ENCODE measurements at places on chromosomes 13 and 19.

DNA sequence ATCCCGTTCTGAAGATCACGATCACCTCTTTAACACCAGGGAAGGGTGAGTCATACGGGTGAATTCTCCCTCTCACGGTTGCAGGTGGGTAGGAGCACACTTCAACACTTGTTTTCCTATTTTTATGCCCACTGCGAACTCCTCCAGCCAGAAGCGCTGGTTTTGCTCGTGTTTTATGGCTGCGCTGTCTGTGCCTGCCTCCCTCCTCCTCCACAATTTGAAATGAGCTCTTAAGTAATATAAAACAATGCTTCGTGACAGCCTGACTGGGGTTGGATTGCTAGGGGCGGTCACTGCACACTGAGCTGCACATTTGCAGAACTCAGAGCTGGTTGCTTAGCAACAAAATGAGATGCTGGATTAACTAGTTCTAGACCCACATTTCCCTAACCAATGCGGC, 12.9 kb downstream of the CCDC70 start:
- DNase-seq = no peak

- no peak for DNase-seq
These were observed 214.5 kb downstream of the TEX29 start for GRCh38 chr13:111534751-111535522.

- DNase-seq = no peak
These were observed at the start of gene SLITRK6 for GRCh38 chr13:85799097-85799582. Gene SLITRK6 (minus strand): TSS chr13:85799419. CDS start chr13:85796508, 2,911 bp downstream.

GRCh38 chr13:100493418-100493817, 95.2 kb downstream of the GGACT start:
- DNase-seq = no peak

GRCh38 chr19:917323-918151, at the start of gene KISS1R:
Gene KISS1R (plus strand): TSS chr19:917333. CDS start chr19:917503, 170 bp downstream.
- no peak for DNase-seq

DNA sequence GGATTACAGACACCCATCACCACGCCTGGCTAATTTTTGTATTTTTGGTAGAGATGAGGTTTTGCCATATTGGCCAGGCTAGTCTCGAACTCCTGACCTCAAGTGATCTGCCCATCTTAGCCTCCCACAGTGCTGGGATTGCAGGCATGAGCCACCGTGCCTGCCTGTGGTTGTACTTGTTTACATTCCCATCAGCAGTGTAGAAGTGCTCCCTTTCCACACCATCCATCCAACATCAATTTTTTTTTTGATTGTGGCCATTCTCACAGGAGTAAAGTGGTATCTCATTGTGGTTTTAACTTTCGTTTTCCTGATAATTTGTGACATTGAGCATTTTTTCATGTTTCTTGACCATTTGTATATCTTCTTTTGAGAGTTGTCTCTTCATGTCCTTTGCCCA, 1019.4 kb upstream of the SLC10A2 start:
- DNase-seq = no peak

DNA sequence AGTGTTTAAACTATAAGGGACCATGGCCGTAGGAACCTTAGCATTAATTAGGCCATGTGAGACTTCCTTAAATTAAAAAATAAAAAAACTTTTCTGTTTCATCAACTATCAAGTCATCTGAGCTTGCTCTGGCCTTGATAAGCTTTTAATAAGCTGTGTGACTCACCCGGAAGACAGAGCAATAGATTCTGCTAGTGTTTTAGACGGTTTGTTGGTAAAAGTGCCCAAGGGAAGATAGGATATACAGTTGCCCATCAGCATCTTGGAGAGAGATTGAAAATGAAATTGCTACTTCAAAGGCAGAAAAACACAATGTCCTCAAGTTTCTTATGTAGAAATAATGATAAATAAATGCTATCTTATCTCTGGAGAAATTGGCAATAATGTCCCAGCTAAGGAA, 31.2 kb upstream of the RCBTB2 start:
- no peak for DNase-seq

- no peak for DNase-seq
These were observed 2.4 kb downstream of the HPN start for GRCh38 chr19:35043906-35044305.

DNA sequence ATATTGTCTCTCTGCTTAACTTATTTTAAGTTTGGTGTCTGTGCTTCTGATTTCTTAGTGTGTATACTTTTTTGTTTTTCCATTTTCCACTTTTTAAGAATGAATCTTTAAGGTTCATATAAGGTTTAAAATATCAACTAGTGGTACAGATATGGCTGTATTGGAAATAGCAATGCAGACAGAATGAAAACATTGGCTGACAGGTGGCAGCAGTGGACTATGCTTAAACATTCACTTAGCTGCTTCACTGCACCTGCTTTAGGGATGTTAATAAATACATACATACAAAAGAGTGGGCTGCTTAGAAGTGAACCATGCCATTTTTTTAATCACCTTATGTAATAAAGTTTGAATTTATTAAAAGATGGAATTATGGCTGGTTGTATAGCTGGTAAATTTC, 27.3 kb downstream of the TM9SF2 start:
- no peak for DNase-seq

- DNase-seq = no peak
These were observed 70.4 kb downstream of the SLITRK6 start for GRCh38 chr13:85728811-85729210.
